ENCODE measurements at places on chromosomes 11 and 22. TPM values are rescaled to one million over a fixed set of nuclear protein-coding genes. Genes with fewer than 3 reads are reported as not detected.

The FOSL1 gene
- total RNA-seq = 125 TPM

The IFITM10 gene
- 1.9 TPM for total RNA-seq

The ABCC8 gene
- total RNA-seq = 0.39 TPM

The B4GALNT4 gene
- 54.3 TPM for total RNA-seq

The LAMTOR1 gene
- total RNA-seq = 63.9 TPM

The MRGPRE gene
- total RNA-seq = not detected

The CCDC73 gene
- not detected for total RNA-seq

The OR52J3 gene
- total RNA-seq = not detected

The RPS6KB2 gene
- 54.1 TPM for total RNA-seq

The PLEKHB1 gene
- 22.9 TPM for total RNA-seq

The LMNTD2 gene
- 9.5 TPM for total RNA-seq

The SC5D gene
- 24.1 TPM for total RNA-seq

The JAM3 gene
- total RNA-seq = 0.25 TPM

The ART1 gene
- not detected for total RNA-seq

The PTGDR2 gene
- total RNA-seq = 0.12 TPM

The ADSL gene
- 126 TPM for total RNA-seq

The FADS3 gene
- total RNA-seq = 65.8 TPM

The MTFP1 gene
- 36.1 TPM for total RNA-seq

The CUL5 gene
- 41.9 TPM for total RNA-seq

The PHLDA2 gene
- total RNA-seq = 309 TPM

The GTPBP1 gene
- total RNA-seq = 48.2 TPM

The RAB39A gene
- total RNA-seq = not detected

The KCNK4 gene
- not detected for total RNA-seq

The XRCC6 gene
- total RNA-seq = 588 TPM

The C22orf39 gene
- total RNA-seq = 17.7 TPM

Data from HCT116 (cell line).